ENCODE measurements at places on chromosomes 5 and 9. TPM values are rescaled to one million over a fixed set of nuclear protein-coding genes. Genes with fewer than 3 reads are reported as not detected.

The NR2F1-AS1 gene
- polyA plus RNA-seq = 0.33 TPM

DNA sequence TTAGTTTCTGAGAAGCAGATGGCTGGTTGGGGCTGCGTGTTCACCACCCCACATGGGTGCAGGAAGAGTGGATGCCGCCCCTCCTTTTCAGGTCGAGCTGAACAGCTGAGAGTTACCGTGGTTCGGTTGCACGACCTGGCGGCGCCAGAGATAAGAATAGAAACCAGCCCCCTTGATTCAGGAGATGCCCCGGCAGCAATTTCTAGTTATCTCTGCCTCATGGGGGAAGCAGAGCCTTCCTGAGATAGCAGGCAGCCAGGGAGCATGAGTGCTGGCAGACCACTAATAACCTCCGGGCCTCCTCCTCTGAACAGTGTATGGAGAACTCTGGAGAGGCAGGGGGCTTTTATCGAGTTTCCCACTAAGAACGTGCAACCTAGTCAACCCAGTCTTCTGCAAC, 177.8 kb downstream of the NSG2 start:
- no peak for DNase-seq

The LCN1 gene
- not detected for polyA plus RNA-seq

- DNase-seq = no peak
These were observed 47.9 kb downstream of the MEGF10 start for GRCh38 chr5:127338501-127338900.

The KCNN2 gene
- polyA plus RNA-seq = 0.09 TPM

- DNase-seq = no peak
These were observed 83.3 kb upstream of the GPR151 start for GRCh38 chr5:146599261-146599660.

The TMOD1 gene
- not detected for polyA plus RNA-seq

DNA sequence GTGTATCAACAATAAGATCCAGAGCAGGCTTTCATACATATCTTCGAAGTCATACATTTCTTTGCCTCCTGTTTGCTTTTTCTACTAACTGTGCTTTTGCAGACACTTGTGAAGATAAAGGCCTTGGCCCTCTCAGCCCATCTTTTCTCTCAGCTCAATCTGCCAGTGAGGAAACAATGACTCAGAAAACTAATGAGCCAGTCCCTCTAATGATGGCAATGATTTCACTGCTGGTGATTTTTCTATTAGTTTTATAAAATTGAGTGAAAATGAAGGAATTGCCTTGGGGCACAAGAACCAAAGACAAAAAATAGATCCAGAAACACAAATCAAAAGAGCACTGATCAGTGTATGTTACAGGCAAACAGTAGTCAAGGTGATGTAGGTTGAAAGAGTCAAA, 167.7 kb upstream of the PPP2R2B start:
- DNase-seq = no peak

GRCh38 chr9:127904561-127905003, 5.2 kb upstream of the ST6GALNAC6 start:
- DNase-seq = no peak

DNA sequence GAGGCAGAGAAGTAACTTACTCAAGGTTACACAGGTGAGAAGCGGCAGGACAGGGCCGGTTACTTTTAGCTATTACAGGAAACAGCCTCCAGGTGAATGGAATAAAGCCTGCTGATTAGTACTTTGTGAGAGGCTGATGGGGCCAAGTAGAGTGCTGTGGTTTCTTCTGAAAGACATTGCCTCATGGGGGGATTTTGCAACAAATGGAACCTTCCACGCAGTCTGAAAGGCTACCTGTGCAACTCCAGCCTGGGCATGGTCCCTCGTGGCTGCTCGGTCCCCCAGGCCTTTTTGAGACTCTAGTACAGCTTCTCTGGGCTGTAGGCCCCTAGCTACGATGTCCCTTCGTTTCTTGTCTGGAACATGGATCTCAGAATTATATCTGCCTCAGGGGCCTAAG, 2.0 kb downstream of the TMEM268 start:
- DNase-seq = no peak

The NMUR2 gene
- not detected for polyA plus RNA-seq

The SLC46A2 gene
- polyA plus RNA-seq = not detected

The MYOT gene
- polyA plus RNA-seq = 0.55 TPM

- DNase-seq = no peak
These were observed 165.2 kb downstream of the MAPKAP1 start for GRCh38 chr9:125541840-125542243.

The ESM1 gene
- 0.07 TPM for polyA plus RNA-seq

GRCh38 chr9:20683351-20684034, 566 bp upstream of the FOCAD start:
- DNase-seq = no peak

- no peak for DNase-seq
These were observed 125.2 kb downstream of the WDR41 start for GRCh38 chr5:77366717-77367500.

The SURF1 gene
- polyA plus RNA-seq = 34.0 TPM

The PCDHGC4 gene
- polyA plus RNA-seq = 0.12 TPM

The PCDHGB5 gene
- polyA plus RNA-seq = 1.8 TPM

The C1QTNF3 gene
- polyA plus RNA-seq = 1.1 TPM

- no peak for DNase-seq
These were observed 372.2 kb downstream of the NFIB start for GRCh38 chr9:13941714-13942113.

DNA sequence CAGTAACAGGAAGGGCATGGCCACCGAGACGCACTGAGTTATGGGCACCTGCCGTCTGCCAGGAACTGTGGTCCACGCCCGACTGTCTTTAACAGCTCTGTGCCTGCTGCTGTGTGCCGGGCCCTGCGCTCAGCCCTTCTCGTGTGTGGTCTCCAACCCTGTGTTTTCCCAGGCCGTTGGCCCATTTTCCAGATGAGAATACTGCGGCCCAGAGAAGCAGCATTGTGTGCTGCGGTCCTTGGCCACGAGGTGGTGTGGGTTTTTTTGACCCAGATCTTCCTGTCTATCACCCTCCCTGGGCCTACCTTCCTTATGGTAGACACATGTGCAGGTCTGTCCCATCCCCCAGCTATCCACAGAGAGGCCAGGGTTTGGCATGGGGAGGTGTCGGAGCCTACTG, 47.0 kb downstream of the RXRA start:
- DNase-seq = no peak

The AQP3 gene
- 215 TPM for polyA plus RNA-seq

DNA sequence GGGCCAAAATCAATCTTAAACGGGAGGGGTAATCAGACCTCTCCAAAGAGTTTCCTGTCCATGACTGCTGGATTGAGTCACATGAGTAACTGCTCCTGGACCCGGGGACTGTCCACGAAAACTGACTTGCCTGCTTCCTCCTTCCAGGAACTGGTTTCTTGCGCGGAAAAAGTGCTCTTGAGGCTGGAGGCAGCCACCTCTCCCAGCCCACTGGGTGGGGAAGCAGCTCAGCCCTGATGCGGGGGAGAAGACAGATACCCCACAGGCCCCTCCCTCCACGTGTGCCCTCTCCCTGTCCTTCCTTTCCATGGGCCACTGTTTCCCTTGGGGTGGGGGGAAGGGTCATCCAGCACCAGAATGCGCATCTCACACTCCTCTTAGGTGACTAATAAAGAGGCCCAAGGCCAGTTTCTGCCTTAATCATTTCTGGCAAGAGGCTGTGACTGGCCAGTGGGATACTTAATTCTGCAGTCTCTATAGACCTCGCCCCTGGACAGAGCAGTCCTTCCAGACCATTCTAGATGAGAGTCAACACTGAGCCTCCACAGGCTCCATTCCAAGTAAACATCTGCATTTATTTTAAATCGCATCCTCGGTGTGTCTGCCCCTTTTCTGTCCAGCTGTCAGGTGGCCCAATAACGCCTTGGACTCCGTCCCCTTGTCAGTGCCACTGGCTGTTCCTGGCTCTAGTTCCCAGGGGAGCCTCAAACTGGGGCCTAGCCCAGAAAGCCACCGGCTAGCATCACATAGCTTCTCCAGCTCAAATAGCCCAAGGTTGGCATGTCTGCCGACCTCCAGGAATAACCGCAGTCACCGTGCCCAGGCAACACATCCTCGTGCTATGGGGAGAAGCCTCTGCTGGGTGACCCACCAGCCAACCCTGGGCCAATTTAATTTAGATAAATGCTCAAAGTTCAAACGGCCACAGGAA, 12.0 kb downstream of the REXO4 start:
- no peak for DNase-seq
